GM04503 (cell line): ENCODE measurements at places on chromosomes 5 and 9.

DNA sequence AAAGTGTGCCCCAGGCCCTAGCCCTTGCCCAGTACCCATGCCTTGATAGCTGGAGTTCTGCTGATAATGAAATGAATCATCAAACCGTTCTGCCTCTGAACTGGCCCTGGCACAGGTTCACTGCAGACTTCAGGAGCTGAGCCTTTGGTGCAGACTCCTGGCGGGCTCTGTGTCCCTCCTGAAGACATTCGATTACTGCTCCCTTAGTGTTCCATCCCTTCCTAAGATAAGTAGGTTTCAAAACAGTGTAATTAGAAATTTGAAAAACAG, 97.2 kb downstream of the MVB12B start:
- DNase-seq, result no peak

- DNase-seq, result no peak
Observed at GRCh38 chr5:24208686-24209106, 436.1 kb downstream of the CDH10 start.

- no peak for DNase-seq
Observed at GRCh38 chr5:159807586-159807985, 108.7 kb upstream of the ADRA1B start.

- DNase-seq, result no peak
Observed at GRCh38 chr9:115397591-115398312, 279.8 kb upstream of the TNC start.

- DNase-seq, result no peak
Observed at GRCh38 chr9:134027561-134027960, 2.3 kb downstream of the BRD3OS start.
